Activated T-helper 17 cell treated with anti-CD3 and anti-CD28 coated beads, Interleukin-2, amount 50 U/mL, for 72 hours (primary cell): ENCODE measurements at places on chromosomes 2 and 18.

DNA sequence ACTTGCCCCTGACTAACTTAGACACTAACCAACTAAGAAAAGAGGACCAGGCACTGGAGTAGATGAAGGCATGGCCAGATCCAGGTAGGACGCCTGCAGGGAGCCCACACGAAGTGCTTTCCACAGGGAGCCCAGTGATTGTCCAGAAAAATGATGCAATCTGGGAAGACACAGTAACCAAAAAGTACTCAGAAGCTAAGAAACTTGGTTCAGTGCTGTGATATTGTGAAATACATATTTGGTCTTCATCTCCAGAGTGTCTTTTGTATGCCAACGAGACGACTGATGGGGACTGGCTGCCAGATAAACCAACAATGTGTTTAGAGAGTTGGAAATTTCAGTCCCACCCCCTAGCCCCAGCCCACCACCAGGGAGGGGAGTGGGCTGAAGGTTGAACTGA lies 135.0 kb downstream of the SP3 start:
- no peak for ATAC-seq

GRCh38 chr2:183123117-183123958 lies 905 bp upstream of the NUP35 start:
- no peak for ATAC-seq

DNA sequence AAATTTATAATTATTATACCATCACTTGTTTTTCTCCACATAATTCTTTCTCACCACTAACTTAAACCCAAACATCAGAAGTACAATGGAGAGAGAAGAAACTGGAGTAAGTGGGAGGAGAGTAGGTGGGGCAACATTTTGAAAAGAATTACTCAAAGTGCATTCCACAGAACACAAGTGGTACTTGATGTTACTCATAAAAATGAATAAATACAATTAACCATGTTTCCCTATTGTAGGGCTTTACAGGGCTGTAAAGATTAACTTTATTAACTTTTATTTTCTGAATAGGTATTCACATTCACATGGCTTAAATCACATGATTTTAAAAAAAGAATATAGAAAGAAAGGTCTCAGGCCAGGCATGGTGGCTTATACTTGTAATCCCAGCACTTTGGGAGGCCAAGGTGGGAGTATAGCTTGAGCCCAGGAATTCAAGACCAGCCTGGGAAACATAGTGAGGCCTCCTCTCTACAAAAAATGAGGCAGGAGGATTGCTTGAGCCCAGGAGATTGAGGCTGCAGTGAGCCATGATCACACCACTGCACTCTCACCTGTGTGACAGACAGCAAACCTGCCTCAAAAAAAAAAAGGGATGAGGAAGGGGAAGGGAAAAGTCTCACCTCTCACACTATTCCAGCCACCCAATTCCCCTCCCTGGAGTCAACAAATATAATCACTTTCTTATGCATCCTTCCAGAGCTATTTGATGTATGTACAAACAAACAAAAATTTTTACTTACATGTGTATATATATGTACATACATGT lies 47.1 kb downstream of the KCNG3 start:
- no peak for ATAC-seq

GRCh38 chr2:65867446-65867845 lies 435.0 kb upstream of the SPRED2 start:
- ATAC-seq, result no peak

DNA sequence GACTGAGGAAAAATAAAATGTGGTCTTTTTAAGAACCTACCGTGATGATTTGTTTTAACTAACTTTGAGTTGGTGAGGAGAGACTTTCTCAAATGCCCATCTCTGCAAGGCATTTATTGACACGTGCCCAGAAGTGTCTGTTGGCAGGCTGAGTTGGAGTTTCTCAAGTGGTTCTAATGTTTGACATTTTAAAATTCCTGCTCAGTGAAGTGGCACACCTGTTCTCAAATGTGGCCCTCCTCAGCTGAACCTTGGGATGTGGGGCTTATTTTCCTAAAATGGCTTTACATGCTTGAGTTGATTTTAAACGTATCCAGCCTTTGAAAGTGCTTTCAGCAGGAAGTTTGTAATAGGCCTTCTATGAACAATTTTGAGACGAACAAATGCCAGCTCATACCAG lies 876 bp upstream of the CAVIN2 start:
- ATAC-seq, result no peak

DNA sequence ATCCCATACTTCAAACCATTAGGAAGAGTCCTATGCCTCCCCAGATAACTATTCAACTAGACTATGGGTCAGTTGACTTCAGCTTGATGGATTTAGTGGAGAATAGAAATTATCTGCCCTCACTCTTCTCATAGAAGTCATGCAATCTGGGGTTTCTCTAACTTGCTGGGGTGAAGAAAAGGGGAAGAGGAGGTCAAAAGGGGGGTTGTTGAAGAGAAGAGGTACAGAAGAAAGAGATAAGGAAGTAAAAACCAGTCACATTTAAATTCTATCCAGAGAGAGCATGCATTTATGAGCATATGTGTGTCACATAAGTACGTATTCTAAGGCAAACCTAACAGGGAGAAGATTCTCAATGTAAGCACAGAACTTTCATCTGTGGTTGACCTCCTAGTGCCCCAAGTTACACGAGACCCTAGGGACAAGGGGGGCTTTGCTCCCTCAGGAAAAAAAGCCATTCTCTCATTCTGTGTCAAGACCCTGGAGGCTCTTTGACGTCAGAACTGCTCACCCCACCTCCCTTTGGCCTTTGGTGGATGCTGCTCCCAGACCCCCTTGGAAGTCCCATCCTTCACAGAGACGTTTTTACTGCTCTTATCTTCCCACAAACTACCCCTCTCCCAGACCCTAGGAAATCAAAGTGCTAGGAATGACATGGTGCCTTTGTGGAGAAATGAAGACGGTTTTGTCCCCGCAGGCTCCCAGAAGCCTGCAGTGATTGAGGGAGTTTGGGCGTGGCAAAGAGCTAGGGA lies 236.8 kb upstream of the TNP1 start:
- ATAC-seq, result no peak

GRCh38 chr2:237473878-237474441 lies 13.1 kb upstream of the MLPH start:
- peak; percentile 14 for ATAC-seq

- no peak for ATAC-seq
Observed at GRCh38 chr2:101638181-101638711, 59.3 kb upstream of the MAP4K4 start.

- no peak for ATAC-seq
Observed at GRCh38 chr2:207161247-207162123, 4.3 kb downstream of the KLF7 start.

- ATAC-seq, result no peak
Observed at GRCh38 chr2:45396671-45397070, 214.4 kb downstream of the SRBD1 start.

GRCh38 chr2:146677280-146677679 lies 1167.5 kb upstream of the ACVR2A start:
- ATAC-seq, result no peak

DNA sequence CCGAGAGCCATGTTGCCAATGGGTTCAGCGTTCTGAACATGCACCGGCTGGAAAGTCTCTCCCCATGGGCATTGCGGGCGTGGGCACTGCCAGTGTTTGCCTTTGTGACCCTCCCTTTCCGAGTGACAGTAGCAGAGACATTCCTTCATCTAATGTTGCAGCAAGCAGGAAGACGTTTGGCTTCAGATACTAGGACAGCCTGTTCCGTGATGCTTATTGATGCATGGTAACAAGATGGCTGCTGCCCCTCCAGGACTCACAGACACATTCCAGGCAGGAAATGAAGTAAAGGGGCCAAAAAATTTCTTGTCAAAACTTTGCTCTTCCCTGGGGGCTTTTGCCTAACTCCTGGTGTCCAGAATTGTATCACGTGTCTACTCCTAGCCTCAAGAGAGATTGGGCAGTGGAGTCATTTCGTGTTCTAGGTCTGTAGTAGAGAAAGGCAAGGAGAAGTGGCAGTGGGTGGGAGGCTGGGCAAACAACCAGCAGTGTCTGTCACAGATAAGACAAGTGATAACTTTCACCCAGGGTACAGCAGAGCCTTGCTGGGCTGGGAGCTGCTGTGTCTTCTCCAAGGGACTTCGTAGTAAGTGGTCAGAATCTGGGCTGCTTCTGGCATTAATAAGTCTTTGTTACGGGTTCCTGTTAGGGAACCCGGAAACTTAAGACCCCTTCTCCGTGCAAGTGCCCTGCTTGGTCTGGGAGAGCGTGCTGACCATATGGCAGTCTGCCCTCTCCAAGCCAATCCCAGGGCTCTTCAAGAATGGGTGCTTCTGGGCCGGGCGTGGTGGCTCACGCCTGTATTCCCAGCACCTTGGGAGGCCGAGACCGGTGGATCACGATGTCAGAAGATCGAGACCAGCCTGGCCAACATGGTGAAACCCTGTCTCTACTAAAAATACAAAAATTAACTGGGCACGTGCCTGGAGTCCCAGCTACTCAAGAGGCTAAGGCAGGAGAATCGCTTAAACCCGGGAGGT lies 93.5 kb downstream of the TFCP2L1 start:
- no peak for ATAC-seq

DNA sequence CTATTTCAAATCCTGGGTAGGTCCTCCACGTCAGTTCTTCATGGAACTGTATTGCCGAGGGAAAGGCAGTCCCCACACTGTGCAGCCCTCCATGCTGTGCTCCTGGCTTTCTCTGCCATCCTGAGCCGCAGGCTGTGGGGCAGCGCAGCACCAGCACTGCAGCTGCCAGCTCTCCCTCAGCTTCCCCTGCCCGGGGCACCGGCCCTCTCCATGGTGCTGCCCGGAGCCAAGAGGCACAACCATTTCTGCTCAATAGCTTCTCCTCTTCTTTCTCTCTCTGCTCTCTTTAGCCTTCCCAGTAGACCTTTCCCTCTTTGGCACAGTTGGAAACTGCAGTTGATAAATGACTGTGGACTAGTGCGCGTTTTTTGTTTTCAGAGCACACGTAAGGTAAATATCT lies 12.1 kb downstream of the ANKRD23 start:
- no peak for ATAC-seq

GRCh38 chr2:241561832-241562231 lies 3.3 kb downstream of the BOK start:
- no peak for ATAC-seq

DNA sequence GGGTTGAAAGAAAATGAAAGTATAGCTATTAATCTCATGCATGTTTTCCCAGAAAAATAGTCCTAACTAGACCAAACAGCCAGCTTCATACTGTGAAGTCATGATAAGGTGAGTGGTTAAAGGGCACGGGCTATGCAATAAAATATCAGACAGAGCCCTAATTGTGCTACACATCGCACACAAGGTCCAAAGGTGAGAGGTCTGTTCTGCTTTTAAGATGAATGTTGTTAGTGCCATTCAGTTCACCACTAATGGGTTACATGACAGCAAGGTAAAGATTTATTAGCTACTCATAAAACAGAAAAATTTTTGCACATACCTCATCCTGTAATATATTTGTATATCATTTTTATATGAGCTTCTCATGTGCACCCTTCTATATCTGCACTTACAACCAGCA lies 105.0 kb upstream of the STK17B start:
- no peak for ATAC-seq

DNA sequence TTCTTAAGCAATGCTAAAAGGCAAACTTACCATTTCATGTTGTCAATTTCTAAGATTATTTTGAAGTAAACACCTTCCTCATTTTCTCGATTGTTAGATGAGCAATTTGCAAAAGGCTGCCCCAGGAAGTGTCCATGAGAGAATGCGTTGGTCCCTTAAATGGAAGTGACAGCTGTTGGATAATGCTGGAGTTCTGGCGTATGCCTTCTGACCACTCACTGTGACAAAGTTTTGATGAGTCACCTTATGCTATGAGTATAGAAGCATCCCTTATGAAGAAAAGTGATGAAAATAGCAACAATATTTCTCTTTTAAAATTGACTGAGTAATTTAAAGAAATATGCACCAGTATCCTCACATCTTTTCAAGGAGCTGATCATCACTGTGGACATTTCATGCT lies 1497.5 kb downstream of the DPP10 start:
- ATAC-seq, result no peak

- ATAC-seq, result no peak
Observed at GRCh38 chr2:176004934-176005333, 2.9 kb upstream of the LNPK start.

DNA sequence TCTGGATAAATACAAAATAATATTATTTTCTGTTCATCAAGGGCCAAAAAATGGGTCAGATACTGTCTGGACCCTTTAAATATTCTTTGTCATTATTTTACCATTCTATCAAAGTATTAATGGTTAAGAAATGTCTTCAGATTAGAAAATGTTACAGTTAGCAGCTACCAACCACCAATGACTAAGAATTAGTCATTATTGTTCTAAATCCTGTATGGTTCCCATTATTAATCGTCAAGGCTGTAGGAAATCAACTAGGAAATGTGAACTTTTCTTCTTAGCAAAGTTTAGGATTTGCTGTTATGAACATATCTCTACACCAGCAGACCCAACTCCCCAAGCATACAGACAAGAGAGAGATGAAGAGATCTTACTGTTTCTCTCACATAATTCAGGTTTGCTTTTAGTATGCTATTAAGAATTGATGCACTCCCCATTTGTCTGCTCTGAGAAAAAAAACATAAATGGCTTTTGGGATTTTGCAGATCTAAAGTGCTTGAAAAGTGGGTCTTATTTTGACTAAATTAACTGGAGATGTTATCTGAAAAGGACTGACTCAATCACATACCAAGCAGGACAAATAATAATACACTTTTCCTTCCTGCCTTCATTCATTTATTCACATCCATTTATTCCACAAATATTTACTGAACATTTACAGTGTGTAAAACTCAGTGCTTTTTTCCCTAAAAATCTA lies 147.7 kb downstream of the PPP1R1C start:
- no peak for ATAC-seq

GRCh38 chr2:112187805-112188596 lies 49.8 kb downstream of the FBLN7 start:
- peak; percentile 84 for ATAC-seq

DNA sequence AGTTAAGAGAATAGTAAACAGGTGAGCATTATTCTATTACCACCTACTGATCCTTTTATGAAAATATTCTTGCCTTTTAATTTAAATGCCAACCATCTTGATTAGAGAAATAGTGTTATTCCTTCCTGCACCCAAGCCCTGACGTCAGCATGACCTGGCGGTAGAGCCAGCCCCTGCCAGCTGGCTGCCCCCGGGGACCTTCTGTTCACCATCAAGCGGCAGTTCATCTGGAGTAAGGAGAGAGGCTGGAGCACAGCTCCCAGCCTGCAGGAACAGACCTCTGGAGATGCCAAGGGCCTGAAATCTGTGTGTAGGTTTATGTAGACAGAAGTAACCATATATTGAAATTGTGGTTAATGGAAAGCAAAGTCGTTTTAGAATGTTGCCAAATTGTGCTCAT lies 171.8 kb downstream of the GBX2 start:
- no peak for ATAC-seq

DNA sequence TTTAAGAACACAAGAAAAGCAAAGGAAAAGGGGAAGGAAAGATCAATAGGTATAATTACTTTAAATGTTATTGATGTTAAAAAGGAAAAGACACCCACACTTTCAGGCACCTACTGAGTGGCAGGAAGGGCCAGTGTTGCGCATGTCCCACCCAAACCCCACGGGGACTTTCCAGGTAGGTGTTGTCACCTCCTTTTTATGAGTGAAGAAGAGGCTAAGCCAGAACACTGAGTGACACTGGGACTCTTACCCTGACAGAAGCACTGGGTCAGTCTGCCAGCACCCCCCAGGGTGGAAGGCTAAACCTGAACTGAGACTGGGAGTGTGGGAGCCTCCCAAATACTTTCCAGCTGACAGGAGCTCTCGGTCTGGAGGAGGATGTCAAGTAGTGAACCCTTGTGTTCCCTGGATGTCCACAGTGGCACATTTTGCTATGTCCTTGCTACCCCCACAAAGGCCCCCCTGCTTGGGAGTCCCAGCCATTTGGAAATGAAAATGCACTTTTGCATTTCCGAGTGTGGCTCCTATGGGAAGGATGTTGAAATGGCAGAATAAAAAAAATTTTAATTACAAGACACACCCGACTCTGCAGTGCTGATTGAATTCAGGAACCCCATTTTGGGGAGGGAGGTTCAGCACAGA lies 90.9 kb upstream of the SMAD2 start:
- no peak for ATAC-seq
